ENCODE measurements at places on chromosomes 2 and 18.

GRCh38 chr2:225076125-225076524, 33.9 kb upstream of the DOCK10 start:
- no peak for DNase-seq

DNA sequence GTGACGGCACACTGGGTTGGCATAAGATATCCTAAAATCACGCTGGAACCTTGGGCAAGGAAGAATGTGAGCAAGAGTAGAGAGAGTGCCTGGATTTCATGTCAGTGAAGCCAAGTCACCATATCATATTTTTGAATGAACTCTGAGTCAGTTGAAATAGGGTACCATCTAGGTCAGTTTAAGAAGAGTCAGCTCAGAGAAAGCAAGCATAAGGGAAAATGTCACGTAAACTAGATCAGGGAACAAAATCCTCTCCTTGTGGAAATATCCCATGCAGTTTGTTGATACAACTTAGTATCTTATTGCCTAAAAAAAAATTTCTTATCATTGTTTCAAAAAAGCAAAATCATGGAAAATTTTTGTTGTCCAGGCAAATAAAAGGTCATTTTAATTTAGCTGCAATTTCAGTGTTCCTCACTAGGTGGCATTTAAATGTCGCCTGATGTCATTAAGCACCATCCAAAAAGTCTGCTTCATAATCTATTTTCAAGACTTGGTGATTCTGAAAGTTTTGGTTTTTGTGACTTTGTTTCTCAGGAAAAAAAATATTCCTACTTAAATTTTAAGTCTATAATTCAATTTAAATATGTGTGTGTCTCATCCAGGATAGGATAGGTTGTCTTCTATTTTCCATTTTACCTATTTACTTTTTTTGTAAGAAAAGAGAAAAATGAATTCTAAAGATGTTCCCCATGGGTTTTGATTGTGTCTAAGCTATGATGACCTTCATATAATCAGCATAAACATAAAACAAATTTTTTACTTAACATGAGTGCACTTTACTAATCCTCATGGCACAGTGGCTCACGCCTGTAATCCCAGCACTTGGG, 19.6 kb downstream of the RSAD2 start:
- DNase-seq: no peak

DNA sequence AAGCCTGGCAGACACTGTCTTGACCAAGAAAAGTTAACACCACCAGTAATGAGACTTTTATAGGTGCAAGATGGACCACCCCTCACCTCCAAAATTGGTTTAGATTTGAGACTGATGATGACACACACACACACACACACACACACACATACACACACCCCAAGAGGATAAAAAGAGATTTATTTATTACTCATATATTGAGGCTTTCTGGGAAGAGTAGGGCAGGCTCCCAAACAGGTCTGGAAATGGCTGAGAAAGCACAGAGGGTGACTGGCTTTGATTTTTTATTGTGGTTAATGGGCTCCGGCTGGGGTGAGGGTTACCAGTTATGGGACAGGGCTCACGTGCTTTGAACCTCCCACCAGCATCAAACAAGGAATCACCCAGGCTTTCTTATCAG, 54.2 kb upstream of the ADAM23 start:
- DNase-seq: no peak

GRCh38 chr2:8193686-8194615, 487.9 kb upstream of the ID2 start:
- no peak for DNase-seq
